ENCODE measurements at places on chromosomes 1 and 21.

GRCh38 chr1:44050261-44050660 lies 19.0 kb upstream of the SLC6A9 start:
- no peak for DNase-seq

GRCh38 chr1:9248341-9249262 lies 14.0 kb downstream of the H6PD start:
- no peak for DNase-seq

GRCh38 chr1:241270016-241270415 lies 87.0 kb downstream of the RGS7 start:
- no peak for DNase-seq

- no peak for DNase-seq
These were observed 217.7 kb downstream of the GIPC2 start for GRCh38 chr1:78263459-78263858.

DNA sequence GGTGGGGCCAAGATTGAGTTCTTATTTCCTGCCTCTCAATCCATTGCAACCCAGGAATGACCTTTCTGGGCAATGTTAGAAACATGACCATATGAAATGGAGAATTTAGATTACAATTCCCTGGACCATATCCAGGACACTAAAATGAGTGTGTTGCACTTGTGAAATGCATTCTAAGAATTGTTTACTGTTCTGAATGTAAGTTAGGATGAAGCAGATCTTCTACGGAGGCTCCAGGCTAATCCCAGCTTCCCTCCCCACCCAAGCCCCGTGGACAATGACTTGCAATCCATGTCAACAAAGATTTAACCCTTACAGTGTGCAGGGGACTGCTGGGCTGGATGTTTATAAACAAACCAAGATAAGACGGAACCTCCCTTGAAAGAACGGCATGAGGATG lies 31.7 kb upstream of the HAO2 start:
- no peak for DNase-seq

DNA sequence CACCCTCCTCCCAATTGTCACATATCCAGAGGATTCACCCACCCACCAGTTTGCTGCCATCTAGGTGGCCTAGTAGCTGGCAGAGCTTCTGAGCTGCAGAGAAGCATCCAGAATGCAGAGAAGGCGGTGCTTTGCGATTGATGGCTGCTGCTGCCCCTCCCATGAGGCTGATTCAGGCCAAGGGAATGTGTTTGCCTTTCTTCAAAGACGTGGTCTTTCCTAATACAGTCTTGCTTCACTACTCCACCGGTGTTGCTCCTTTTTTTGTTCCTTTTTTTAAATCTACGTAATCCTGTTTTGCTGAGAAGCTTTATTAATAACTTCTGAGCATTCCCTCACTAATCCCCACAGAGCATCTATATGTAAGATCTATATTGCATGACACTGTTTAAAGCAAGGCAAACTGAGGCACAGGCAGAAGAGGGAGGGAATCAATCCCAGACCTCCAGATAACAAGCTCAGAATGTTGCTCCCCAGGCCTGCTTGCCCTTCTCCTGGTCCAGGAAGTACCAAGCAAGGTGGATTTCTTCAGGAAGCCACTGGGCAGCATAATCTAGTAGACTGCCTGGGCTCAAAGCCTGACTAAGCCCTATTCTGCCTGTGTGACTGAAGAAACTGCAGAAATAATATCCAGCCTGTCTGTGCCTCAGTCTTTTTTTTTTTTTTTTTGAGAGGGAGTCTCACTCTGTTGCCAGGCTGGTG lies 275.5 kb upstream of the FMN2 start:
- DNase-seq, result no peak

- no peak for DNase-seq
These were observed 2.7 kb downstream of the PPFIA4 start for GRCh38 chr1:203028784-203029553.

- DNase-seq, result no peak
These were observed 22.2 kb upstream of the KCNJ15 start for GRCh38 chr21:38234395-38235142.

DNA sequence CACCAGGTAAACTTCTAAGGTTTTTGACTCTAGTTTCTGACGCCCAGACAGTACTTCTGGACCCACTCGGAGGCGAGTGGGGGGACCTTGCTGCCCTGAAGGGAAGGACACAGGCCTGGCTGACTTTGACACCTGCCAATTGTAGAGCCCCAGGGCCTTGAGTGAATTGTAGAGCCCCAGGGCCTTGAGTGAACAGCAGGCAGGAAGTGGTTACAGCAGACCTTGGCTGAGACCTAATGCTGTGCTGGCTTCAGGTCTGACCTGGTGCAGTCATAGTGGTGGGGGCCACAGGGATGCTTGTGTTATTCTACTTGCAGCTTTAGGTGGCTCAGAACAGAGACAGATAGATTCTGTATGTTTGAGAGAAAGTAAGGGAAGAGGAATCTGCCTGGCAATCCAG lies 344.3 kb downstream of the DUSP10 start:
- no peak for DNase-seq

GRCh38 chr21:41222247-41223068 lies 54.5 kb downstream of the BACE2 start:
- no peak for DNase-seq

DNA sequence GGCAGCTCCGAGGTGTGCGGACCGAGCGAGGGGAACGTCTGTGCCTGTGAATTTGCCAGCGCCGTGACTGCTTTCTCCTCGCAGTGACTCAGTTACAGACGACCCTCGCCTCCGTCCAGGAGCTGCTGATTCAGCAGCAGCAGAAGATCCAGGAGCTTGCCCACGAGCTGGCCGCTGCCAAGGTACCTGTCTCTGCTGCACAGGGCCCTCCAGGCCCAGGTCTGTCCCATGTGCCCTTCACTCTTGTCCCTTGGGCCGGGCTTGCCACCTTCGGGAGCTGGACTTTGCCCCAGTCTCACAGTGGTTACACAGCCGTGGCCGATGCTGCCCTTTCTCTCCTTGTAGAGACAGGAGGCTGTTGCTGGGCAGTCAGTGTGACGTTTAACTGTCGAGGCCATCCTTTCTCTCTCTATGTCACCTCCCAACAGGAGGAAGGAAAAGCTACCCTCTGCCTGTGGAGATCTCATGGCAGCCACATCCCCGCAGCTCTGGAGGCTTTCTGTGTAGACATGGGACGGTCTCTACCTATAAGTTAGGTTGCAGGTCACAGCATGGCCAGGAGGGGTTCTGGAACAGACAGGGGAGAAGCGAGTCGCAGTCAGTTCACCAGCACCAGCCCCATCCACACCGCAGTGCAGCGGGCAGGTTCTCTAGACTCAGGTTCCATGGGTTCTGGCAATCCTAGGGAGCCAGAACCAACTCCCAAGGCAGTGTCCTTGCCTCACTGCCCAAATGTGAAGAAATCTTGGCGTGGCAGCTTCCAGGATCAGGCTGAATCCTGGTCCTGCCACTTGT lies 149.7 kb downstream of the PEX14 start:
- DNase-seq, result no peak

- DNase-seq, result no peak
These were observed 47.6 kb downstream of the PIK3R3 start for GRCh38 chr1:46084553-46085451.

GRCh38 chr1:155834296-155834926 lies 22.6 kb downstream of the GON4L start:
- no peak for DNase-seq

- DNase-seq, result no peak
These were observed 12.2 kb downstream of the ADSS2 start for GRCh38 chr1:244439391-244440032.

GRCh38 chr1:2455757-2456156 lies 20.3 kb upstream of the PLCH2 start:
- no peak for DNase-seq

GRCh38 chr1:97739596-97740103 lies 181.2 kb downstream of the DPYD start:
- DNase-seq, result no peak

- DNase-seq, result no peak
These were observed 5.6 kb upstream of the ZNF496 start for GRCh38 chr1:247337250-247337746.

DNA sequence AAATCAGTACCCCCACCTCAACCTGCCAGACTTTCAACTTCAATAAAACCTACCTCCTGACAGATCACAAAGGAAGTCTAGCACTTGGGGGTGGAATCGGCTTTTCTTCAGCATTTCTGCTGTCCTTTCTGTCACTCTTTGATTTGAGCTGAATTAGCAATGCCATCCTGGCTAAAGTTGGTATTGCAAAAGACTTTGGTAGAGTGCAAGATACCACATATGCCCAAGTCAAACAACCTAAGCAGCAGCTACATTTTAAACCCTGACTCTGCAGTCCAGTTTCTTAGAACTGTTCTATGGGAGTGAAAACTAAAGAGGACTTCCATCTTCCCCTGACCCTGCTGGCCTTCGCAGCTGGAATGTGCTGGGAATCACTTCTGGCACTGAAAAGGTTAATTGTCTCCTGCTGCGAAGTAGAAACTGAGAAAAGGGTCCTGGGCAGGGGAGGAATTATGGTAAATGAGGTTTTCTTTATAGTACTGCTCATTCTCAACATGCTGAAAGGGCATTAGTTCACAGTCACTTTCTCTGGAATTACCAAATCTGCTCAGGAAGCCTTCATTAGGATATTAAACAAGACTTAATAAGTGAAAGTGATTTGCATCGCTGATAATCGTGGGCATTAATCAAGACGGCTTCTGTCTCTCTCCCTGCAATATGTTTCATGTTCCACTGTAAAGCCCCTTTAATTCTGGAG lies 126.2 kb upstream of the SMYD2 start:
- no peak for DNase-seq

GRCh38 chr1:218392780-218393179 lies 47.6 kb downstream of the TGFB2 start:
- DNase-seq, result no peak
